ENCODE measurements at places on chromosomes 13 and 19.
A peak's percentile ranks its signal among the peaks of the same experiment; 100 is the strongest.

GRCh38 chr13:101618440-101619187, 166.1 kb downstream of the ITGBL1 start:
- no peak for DNase-seq

GRCh38 chr13:110390567-110390966, 83.5 kb downstream of the COL4A2 start:
- DNase-seq = no peak

DNA sequence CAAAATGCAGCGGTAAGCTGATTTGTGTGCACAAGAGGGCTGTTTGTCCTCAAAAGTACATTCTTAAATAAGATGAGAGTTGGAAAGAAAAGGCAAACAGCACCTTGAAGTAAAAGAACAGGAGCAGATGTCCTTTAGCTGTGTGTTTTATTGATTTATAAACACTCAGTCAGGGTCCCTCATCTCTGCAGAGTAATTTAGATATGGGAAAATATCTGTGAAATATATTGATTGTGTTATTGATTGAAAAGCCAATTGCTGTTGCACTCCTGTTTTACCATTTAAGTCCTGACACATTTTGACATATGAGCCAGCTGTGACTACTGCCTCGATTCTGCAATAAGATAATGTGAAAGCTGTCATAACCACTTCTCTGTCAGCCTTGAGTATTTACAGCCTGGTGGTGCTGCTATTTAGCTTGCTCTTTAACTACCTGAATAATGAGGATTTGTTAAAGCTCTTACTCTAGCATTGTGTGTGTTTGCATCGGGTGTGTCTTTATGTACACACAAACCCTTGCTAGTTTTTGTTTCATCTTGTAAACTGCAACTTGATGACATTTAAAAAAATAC, 550.1 kb downstream of the DACH1 start:
- no peak for DNase-seq

DNA sequence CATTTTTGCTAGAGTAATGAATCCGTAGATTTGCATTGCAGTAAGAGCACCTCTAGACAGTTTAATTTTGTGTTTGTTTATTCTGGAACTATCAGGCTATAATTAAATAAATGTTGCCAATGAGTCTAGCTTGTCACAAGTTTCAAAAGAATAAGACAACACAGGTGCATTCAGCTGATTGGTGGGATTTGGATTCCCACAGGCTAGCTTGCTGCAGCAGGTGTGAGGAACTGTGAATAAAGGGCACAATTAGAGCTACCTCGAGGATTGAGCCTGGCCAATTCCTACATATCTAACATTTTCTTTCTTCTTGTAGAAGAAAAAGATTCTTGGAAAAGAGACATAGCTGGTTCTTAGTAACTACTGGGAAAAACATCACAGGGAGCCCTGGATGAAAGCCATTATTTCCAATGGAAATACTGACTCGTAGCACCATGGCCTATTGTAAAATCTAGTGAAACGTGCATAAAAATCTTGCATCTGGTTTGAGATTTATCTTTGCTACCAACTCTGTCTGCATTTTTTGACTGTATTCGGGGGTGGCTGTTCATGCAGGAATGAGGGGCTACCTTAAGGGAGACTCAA, 360.9 kb downstream of the FGF9 start:
- no peak for DNase-seq

DNA sequence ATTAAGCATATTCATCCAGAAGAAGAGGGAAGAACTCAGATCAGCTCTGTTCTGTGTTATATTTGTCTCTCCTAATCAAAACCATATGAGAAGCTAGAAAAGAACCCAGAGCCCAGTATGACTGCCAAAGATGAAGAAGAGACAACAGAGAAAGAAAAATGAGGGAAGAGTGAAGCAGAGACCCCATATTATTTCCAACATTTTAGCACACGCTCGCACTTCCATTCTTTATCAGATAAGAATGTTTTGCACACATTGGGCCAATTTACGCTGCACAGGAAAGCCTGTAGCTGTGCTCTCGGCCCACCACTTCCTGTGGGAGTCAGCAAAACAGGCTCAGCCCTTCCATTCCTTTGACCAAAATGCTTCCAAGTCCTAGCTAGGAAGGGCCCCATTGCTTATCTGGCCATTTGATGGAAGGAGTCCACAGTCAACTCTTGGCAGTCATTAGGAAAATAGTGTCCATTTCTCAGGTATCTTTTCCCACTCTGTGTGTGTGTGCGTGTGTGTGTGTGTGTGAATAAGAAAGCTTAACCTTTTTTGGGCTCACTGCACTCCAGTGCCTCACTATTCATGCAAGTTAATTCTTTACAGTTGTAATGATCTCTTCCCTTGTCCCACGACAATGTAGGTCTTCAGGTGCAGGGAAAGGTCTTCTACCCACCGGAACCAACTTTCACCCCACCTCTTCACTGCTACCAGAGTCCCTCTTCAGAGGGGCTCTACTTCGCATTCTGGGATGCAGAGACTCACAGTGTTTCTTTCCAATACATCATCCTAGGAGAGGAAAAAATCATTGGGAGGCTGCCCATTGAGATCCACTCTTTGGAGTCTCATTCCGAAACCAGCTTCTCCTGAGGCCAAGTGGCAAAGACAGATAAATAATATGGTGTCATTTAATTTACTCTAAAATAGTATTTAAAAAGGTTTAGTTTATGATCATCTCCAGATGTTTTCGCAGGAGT, 237.5 kb downstream of the COG6 start:
- DNase-seq = peak; percentile 2

- DNase-seq = peak; percentile 17
These were observed 9.7 kb upstream of the LENG8 start for GRCh38 chr19:54439174-54439851.

DNA sequence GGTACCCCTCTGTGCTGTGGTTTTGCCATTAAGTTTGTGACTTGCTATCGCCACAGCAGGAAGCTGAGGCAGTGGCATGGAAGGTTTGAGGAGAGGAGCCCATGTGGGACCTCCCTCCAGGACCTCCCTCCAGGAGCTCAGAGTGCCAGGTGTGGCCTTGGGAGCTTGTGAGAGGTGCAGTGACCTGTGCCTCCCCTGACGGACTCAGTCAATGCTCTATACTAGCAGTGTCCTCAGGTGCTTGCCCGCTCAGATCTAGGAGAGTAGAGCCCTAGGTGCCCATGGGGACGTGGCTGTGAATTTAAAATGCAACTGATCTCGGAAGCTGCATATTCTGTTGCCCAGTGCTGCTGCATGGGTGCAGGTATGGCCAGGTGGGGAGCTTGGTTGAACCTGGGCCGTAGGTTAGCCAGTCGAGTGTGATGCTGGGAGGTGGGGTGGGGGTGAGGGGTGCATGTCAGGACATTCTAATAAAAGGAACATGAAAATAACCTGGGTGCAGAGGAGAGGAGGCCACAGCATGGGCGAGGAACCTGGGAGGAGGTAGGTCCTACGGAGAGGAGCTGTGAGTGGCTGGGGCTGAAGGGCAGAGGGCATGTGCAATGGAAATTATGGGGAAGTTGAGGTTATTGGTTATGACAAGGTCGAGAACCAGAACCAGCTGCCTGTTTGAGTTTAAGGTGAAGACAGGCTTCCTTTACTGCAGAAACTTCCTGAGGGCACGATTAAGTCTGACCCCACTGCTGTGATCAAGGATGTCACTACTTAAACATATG, 41.6 kb downstream of the TEX29 start:
- no peak for DNase-seq

- DNase-seq = no peak
These were observed 31.4 kb upstream of the MPHOSPH8 start for GRCh38 chr13:19601749-19602725.

DNA sequence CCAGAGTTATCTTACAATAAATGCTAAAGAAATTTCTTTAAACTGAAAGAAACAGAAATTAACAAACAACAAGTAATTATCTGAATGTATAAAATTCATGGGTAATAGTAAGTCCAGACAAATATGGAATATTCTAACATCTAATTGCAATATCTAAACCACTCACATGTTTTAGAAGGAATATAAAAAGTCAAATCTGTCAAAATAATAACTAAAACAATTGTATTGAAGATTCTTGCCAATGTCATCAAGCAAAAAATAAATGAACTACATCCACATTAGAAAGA, 942.9 kb upstream of the PCDH20 start:
- DNase-seq = no peak

DNA sequence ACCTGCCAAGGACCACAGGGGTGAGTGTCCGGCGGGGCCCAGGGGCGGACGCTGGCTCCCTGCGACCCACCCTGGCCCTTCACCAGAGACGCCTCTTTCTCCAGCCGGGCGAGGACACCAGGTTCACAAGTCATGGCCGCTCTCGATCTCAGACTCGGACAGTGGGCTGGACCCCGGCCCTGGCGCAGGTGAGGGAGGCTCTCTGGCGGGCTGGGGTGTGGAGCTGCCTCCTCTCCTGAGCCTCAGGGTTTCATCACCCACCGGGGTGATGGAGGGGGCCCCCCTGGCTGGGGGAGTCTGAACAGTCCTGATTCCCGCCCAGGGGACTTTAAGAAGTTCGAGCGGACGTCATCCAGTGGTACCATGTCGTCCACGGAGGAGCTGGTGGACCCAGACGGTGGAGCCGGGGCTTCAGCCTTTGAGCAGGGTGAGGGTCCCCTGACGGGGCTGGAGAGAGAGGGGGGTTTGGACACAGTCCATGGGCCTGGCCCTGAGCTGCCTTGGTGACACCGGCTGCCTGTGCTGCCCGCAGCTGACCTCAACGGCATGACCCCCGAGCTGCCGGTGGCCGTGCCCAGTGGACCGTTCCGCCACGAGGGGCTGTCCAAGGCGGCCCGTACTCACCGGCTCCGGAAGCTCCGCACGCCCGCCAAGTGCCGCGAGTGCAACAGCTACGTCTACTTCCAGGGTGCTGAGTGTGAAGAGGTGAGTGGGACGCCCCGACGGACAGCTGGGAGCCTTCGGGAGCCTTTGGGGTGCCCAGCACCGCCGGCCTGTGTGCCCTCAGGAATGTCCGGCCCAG, 13.6 kb downstream of the ARHGAP45 start:
- DNase-seq = no peak

- no peak for DNase-seq
These were observed 30.7 kb upstream of the NFIC start for GRCh38 chr19:3335431-3336350.

- no peak for DNase-seq
These were observed 131.0 kb upstream of the FNDC3A start for GRCh38 chr13:48844676-48845075.

DNA sequence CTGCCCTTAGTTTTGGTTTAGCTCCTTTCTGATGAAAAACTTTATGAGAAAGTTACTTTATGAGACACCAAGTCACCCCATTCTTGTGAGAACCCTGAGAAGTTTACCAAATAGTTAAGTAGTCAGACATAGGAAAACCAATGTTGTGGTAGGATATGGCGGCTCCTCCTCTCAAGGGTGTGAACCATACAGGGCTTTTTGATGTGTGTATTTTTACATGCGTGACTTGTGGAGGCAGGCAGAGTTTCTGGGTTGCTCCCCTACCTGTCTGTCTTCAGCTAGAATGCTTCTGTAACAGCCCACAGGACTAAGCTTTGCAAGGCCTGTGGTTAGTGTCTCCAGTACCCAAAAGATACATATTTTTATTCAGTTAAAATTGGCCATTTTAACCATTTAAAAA, 18.3 kb downstream of the UBAC2 start:
- DNase-seq = peak; percentile 85

GRCh38 chr19:58466089-58466759, 656 bp upstream of the ZNF324 start:
- DNase-seq = no peak

DNA sequence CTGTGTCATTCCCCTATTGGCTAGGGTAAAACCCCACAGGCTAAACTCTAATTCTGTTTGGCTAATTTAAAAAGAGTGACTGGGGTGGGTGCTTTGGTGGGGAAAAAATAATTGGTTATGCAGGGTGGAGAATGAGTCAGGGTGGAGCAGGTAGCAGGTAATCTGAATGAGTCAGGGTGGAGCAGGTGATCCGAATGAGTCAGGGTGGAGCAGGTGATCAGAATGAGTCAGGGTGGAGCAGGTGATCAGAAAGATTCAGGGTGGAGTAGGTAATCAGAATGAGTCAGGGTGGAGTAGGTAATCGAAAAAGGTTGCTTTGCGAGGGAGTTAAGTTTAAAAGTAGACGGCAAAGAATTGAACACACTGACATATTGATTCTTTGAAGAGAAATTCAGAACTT, 1218.8 kb upstream of the ATXN8OS start:
- DNase-seq = no peak

DNA sequence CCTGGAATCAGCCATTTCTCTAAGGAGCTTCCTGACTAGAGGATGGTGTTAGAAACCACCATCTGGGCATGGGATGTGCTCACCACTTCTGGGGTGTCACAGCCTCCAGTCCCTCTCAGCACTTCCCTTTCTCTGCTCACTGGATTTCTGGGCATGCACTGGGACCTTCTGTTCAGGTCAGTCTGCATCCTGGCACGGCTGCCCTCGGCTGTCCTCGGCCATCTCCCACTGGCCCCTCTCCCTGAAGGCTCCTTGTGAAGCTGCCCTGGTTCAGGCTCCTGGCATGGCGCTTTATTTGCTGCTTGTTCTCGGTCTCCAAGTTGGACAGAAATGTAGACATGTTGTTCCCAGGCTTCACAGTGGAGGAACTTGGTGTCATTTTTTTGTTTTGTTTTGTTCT, 60.0 kb downstream of the TEX29 start:
- DNase-seq = no peak

GRCh38 chr13:98054301-98054700, 88.6 kb upstream of the FARP1 start:
- no peak for DNase-seq

- peak; percentile 83 for DNase-seq
These were observed at the start of gene DHDH for GRCh38 chr19:48933382-48933932. Gene DHDH (plus strand): TSS chr19:48933699. CDS start chr19:48933722, 23 bp downstream.

- no peak for DNase-seq
These were observed 16.3 kb downstream of the EPS8L1 start for GRCh38 chr19:55091955-55092354.

- no peak for DNase-seq
These were observed 9.4 kb downstream of the ARHGAP33 start for GRCh38 chr19:35784503-35785338.

GRCh38 chr19:29872224-29872731, 60.5 kb downstream of the CCNE1 start:
- no peak for DNase-seq

DNA sequence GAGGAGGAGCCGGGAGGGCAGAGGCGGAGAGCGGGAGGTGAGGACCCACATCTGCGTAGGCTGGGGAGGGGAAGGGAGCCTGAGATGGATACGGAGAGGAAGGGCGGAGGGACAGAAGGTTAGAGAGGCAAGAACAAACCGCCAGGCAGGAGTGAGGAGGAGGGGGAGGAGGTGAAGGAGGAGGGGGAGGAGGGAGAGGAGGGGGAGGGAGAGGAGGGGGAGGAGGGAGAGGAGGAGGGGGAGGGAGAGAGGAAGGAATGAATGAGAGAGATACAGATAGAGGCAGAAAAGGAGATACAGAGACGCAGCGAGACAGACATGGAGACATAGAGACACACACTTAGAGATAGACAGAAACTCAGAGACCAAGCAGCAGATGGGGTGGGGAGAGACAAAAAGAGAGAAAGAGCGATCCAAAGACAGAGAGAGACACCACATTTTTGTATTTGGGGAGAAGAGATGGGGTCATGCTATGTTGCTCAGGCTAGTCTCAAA, 782 bp upstream of the CA11 start:
- peak; percentile 38 for DNase-seq

DNA sequence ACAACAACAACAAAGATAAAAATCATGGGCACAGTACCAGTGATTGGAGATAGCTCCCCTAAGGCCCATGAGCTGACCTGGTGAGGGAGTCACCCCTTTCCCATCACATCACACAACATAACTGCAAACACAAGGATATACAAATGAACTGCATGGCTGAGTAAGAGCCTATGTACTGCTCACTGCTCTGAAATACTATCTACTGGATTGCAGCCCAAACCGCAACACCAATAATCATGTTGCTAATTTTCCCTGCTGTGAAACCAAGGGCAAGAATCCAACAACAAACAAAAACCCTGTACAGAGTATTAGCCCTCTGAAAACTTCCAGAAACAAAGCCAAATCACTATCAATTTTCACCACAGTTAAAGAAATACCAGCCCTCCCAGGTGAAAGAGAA, 1893.2 kb downstream of the PCDH9 start:
- no peak for DNase-seq

Data from stimulated activated naive CD4-positive, alpha-beta T cell (primary cell).